ENCODE measurements at places on chromosomes 5 and 9.

- no peak for DNase-seq
Observed at GRCh38 chr5:154642499-154643245, 112.5 kb upstream of the LARP1 start.

DNA sequence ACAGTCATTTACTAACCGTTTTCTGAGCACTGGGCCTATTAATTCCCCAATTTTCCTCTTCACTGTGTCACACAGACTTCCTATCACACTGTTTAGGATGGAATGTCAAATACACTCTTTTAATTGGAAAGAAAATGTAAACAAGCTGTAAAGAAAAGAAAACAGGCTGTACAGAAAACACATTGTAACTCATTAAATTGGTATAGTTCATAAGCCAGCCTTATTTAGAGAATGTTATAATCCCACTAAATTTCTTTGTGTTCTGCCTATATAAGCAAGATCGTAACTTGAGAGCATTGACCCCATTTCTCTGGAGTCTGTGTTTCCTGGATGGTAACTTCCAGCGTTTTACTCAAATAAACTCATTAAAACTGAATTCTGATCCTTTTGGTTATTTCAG is 46.5 kb downstream of the TARS1 start:
- no peak for DNase-seq

GRCh38 chr5:146173597-146173996 is 8.9 kb downstream of the LARS1 start:
- no peak for DNase-seq

GRCh38 chr9:98867429-98868168 is 60.1 kb downstream of the GALNT12 start:
- no peak for DNase-seq

GRCh38 chr5:122492675-122493074 is 180.6 kb downstream of the SNCAIP start:
- DNase-seq = no peak

DNA sequence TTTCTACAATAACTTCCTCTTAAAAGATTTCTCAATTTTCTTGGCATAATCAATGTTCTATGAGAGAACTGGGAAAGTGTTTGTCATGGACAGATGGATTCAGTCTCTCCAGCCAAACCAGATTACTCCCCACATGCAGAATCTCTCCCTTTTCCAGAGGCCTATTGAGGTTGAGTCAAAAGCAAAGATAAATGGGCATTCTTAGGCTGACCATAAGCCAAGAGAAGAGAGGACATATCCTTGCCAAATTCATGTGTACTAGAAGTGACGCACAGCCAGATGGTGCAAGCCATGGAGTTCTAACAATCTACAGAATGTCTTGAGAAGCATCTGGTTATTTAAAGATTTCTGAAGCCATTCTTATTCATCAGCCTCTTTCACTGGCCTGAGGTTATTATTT is 2115.0 kb downstream of the MAT2B start:
- DNase-seq = no peak

DNA sequence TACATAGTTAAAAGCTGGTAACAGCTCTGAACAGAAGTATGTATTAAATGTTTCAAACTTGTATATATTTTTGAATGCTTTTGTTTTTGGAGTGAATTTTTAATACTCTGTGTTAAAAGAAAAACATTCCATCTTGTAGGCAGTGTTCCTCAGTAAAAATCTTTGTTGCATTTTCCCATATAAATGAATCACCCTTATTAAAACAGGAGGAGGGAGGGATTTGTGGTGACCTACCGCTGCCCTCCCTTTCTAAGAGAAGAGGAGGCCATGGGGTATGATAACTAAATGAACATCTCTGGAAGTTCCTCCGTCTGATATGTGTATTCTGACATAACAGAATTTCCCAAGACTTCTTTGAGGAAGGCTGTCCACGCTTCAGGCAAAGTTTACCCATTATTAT is 53.4 kb downstream of the INIP start:
- DNase-seq = no peak

DNA sequence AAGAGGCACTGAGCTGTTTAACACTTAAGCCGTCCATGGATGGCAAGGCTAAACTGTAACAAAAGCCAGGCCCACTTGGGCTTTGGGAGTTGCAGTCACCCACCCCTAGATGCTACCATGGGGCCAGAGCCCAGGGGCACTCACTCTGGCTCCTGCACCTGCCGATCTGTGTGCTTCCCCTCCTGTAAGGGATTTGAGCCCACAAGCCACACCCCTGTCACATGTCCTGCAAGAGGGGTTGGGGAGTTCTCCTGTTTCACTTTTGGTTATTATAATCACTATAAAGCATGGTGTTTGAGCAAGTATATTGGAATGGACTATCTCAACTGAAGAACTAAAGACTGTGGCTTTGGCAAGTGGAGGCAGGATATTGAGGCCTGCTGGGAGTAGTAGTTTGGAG is 14.0 kb upstream of the GPR151 start:
- no peak for DNase-seq

GRCh38 chr5:57509501-57510260 is 27.1 kb upstream of the ACTBL2 start:
- DNase-seq = no peak

- DNase-seq = no peak
Observed at GRCh38 chr5:122419142-122419894, 107.3 kb downstream of the SNCAIP start.

Measured in CD4-positive, alpha-beta T cell treated with Interleukin-15 for 4 hours (primary cell).